Colonic mucosa (tissue), 4 donors: ENCODE measurements at places on chromosomes 5 and 9. TPM values are rescaled to one million over a fixed set of nuclear protein-coding genes. Genes with fewer than 3 reads are reported as not detected.

TEX48 gene
- total RNA-seq, result not detected

HAPLN1 gene
- total RNA-seq, result 5.9 TPM

ANGPTL2 gene
- 15.1 TPM for total RNA-seq

SNX30 gene
- total RNA-seq, result 17.1 TPM

TMEM174 gene
- total RNA-seq, result not detected

DNA sequence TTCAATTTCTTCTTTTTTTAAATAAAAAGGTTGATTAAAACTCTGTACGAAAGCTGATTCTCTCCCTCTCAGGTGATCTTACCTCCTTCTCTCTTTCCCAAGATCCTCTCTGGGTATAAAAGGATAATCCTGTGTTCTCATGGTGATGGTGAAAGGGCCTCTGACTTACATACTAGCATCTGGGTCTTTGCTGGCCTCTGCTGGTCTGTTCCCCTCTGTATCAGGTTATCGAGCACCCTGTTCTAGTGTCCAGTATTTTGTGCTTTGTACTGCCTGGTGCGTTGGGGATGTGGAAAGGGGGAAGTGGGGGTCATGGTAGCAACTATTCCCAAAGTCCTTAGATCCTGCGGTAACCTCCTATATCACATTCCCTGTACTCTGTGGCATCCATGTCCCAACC lies 328.9 kb downstream of the NR2F1-AS1 start:
- DNase-seq, result no peak

DNA sequence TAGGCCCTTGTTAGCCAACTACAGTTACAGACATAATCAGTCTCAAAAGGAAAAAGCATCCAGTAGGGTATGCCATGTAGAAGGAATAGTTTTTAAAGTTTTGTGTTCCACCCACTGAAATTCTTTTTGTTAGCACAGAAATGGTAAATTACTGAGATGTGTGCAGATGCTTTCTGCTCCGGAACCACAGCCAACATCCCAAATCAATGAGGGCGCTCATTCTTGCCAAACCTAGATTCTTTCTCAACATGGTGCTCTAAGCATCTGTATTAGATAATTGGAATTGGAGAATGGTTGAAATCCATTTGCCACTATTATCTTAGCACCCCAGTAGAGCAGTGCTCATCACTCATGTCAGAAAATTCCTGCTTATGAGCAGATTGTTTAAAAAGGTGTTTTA lies 127.8 kb downstream of the SEC61B start:
- DNase-seq, result no peak

DNA sequence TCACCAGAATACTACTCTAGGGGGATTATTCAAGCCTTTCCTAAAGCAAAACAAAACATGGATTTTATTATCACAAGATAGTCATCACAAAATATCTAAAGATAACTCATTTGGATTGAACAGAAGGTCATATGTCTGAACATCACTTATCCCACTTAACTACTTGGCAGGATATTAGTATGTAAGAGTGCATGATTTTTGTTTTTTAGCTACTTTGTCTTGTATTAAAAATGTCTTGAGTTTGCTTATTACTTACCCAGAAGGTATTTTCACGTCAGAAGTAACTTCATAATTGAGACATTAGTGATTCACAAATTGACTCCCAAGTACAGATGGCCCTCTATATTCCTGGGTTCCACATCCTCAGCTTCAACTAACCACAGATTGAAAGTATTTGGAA lies 113.8 kb downstream of the TLE4 start:
- no peak for DNase-seq

GRCh38 chr9:133707065-133707762 lies 30.9 kb downstream of the SARDH start:
- no peak for DNase-seq

- DNase-seq, result no peak
Measured at GRCh38 chr5:72130351-72130761, 23.1 kb downstream of the MAP1B start.

GRCh38 chr9:114098936-114099668 lies at the start of gene KIF12:
TSS of gene KIF12 (minus strand) at chr9:114099292. CDS start at chr9:114099276, 16 bp downstream.
- peak; percentile 75 for DNase-seq

- DNase-seq, result no peak
Measured at GRCh38 chr5:36442352-36442751, 140.7 kb upstream of the RANBP3L start.

DNA sequence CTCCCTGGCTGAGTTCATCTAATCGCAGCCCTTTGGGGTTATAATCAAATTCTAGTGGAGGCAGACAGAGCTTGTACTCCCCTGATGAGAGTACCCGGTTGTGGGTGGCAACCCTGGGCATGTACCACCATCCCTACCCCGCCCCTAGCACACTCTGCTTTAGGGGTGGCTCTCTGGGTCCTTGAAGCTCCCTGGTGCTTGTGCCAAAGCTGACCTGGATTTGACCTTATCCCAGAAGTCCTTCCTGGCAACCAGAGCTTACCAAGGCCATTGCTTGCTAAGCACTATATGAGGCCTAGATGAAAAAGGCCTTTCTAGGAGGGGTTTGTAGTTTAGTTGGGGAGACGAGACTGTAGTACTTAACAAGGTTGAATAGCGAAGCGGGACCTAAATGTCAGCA lies 72.2 kb downstream of the RGS3 start:
- no peak for DNase-seq
